ENCODE measurements at places on chromosomes 5 and 9.
A peak's percentile ranks its signal among the peaks of the same experiment; 100 is the strongest.

- DNase-seq: no peak
Measured at GRCh38 chr5:149683964-149684363, 46.1 kb upstream of the PPARGC1B start.

- DNase-seq: no peak
Measured at GRCh38 chr9:27398982-27399653, 102.2 kb upstream of the EQTN start.

- DNase-seq: no peak
Measured at GRCh38 chr5:149144637-149145036, 3.3 kb downstream of the ABLIM3 start.

DNA sequence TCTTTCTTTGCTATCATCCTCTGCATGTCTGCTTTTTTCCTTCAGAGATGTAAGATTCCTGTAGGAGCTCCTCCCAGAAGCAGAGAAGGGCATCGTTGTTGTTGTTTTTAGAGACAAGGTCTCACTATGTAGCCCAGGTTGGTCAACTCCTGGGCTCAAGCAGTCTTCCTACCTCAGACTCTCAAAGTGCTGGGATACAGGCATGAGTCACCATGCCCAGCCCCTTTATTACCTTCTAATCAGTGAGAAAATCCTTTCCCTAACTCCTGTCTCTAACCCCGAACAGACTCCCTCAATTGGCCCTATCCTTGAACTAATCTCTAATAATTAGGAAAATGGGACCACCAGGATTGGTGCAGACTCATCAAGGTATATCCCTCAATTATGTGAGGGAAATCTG, 64.4 kb downstream of the GALNT10 start:
- DNase-seq: no peak

GRCh38 chr5:65955746-65956145, 29.4 kb downstream of the ERBIN start:
- no peak for DNase-seq

DNA sequence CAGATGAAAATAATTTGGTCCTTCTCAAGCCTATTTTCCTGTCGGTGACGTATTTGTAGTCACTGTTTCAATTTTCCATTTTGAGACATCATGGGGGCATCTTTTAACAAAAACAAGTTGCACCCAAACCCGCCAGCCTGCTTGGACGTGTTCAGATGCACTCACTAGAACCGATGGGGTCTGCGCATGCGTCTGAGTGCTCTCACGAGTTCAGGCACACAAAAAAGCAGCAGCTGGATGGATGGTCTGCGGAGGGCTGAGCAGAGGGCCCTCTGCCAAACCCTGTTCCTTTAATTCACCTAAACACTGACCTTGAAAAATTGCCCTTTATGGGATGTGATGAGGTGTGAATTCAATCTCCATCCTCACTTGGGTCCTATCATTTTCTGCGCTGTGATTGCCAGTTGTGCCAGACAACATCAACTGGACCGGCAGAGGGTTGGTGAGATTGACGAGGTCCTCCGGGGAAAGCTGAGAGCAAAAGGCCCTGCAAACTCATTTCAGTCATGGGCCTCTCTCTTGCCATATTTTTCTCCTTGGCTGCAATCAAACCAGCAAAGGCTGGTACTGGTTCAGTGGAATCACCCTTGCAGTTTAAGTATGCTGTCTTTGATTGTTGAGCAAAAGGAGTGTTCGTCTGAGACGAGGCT, 251.9 kb downstream of the NFIB start:
- no peak for DNase-seq

DNA sequence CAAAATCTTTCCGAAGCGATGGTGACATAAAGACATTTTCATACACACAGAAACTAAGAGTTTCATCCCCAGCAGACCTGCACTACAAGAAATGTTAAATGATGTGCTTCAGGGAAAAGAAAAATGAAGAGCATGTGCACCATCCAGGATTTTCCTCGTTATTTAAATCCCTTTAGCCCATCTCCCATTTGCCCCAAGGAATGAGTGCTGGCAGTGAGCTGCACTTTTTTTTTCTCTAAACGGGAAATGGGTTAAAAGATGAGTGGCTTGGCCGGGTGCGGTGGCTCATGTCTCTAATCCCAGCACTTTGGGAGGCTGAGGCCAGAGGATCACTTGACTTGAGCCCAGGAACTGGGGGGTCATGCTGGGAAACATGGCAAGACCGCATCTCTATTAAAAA, 6.8 kb upstream of the LRRC14B start:
- no peak for DNase-seq

DNA sequence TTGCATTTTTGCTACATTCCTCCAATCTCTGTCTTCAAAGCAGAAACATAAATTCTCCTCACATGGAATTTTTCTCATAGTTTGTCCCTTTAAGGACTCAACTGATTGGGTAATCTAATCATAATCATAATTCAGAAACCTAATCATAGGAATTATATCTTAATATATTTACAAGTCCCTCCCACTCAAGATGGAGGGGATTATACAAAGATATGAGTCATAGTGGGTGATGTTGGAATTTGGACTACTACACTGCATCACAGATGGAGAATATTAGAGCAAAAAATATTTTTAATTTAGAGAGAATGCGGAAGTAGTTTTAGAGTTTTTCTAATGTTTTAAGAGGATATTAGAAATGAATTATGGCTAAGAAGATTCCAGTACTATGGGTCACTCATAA, 1034.0 kb downstream of the DTWD2 start:
- DNase-seq: no peak

GRCh38 chr5:112800891-112801290, 60.2 kb upstream of the SRP19 start:
- DNase-seq: no peak

GRCh38 chr9:593809-594208, 247.7 kb upstream of the DMRT1 start:
- DNase-seq: no peak

DNA sequence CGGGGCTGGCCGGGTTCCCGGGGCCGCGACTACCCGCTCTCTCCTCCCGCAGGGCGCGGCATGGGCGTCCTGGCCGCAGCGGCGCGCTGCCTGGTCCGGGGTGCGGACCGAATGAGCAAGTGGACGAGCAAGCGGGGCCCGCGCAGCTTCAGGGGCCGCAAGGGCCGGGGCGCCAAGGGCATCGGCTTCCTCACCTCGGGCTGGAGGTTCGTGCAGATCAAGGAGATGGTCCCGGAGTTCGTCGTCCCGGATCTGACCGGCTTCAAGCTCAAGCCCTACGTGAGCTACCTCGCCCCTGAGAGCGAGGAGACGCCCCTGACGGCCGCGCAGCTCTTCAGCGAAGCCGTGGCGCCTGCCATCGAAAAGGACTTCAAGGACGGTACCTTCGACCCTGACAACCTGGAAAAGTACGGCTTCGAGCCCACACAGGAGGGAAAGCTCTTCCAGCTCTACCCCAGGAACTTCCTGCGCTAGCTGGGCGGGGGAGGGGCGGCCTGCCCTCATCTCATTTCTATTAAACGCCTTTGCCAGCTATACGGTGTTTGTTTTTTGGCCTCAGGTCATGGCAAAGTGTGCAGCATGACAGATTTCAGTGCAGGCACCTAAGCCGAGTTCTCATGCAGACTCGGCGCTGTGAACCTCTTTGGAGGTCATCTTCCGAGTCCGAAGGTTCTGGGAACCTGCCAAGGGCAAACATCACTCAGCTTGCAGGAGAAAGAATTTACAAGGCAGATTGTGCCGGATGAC, 516 bp downstream of the MRPL41 start:
- peak; percentile 1 for DNase-seq

GRCh38 chr5:39342460-39342859, 21.8 kb downstream of the C9 start:
- no peak for DNase-seq

DNA sequence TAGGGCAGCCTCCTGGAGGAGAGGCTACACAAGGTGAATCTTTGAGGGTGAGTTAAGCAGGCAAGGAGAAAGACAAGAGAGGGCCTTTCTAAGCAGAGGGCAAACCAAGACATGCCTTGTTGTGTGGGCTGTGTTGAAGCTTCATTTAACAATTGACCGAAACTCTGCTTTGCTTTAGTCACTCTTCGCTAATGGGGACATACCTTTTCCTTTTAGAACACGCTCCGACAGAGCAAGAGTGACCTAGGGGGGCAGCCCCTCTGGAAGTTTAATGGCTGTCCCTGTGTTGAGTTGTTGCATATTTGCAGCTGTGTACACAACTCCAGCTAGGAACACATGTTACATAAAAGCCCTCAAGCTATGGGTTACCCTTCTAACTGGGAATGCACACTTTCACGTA, 218.1 kb upstream of the WWC1 start:
- no peak for DNase-seq

- no peak for DNase-seq
Measured at GRCh38 chr5:154714266-154714986, 40.8 kb upstream of the LARP1 start.

DNA sequence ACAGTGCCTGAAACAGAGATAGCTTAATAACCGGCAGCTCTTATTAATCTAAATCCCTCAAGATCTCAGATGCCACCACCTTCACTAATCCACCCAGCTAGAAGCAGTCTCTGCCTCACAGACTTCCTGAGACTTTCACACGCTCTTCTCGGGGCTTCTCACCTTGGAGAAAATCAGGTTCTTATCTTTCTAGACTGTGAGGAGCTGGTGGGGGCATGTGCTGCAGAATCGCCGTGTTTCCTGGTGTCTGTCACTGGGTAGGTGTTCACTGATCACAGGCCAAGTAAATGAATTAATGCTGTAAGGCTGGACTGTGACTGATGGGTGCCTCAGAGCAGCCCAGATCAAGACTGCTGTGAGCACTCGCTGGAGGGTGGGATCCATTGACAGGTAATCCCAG, 101.7 kb downstream of the PSD2 start:
- no peak for DNase-seq

DNA sequence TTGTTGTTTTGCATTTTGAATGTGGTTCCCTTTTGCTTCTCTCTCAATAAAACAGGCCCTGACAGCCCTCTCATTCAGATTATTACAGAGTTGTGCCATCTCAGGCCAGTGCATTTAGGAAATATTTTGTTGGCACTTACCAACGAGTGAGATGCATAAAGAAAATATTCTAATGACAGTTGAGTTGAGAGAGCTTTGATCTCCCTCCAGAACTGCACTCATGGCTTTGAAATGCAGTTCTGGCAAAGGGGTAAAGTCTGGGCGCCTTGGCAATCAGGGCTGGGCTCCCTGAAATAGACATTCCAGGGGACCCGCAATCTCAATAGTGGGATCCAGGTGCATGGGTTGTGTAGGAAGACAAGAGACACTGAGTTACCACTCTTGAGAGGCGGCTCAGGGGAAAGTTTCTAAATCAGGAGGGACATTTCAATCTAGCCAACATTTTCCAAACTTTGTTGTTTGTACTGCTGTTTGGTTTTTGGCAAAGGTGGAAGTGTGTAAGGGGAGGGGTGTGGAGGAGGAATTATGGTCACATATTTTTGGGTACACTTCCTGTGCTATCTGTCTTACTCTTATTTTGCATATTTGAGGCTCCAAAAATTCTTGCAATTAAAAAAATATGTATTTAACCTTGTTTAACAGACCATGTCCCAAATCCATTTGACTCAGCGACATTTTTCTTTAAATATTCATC, 48.8 kb downstream of the PAPPA start:
- no peak for DNase-seq

DNA sequence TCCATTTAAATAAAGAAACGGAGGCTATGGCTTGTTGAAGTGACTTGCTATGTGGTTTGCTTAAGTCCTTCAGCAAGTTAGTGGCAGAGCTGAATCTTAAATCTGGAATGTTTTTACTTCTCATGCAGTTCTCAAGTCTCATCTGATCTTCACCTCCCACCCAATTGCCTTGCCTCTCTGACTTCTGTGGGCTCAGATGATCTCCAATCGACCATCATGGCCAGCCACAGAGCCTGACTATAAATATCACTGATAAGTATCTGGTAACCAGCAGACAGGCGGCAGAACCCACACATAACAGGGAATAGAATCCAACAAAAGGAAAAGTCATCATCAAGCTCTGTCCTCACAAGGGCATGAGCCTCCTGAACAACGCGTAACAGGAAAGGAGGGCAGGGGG, 149.9 kb downstream of the FAM114A2 start:
- no peak for DNase-seq

DNA sequence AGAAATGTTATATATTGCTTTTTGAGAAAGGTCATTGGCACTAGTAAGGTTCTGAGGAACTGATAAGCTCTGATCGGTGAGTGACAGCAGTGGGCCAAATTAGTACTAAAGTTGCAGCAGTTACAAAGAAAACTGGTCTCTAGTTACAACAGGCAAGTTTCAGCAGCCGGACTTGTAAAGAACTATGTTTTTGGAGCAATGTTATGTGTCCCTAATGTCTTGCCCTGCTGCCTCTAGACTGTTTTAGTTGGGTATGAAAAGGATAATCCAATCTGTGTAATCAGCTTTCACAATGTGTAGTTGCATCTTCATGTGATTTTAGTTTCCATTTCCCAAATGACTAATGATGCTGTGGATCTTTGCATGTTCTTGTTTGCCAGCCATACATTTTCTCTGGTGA, 113.5 kb downstream of the CAMK4 start:
- DNase-seq: no peak

DNA sequence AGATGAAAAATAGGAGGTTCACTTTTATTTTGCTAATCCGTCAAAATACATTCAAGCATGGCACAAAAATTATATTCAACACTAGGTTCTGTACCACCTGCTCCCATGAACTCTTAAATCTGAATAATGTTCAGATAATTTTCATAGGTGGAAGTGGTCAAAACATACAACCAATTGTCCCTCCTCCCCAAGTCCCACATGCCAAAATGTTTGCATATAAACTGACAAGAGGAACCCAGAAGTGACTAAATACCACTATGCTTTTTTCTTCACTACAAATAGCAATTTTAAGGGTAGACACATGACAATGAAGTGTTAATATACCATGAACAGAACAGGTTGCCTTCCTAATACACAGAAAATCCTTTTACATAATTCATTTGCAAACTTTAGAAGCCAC, 3.7 kb downstream of the HNRNPA0 start:
- DNase-seq: no peak

DNA sequence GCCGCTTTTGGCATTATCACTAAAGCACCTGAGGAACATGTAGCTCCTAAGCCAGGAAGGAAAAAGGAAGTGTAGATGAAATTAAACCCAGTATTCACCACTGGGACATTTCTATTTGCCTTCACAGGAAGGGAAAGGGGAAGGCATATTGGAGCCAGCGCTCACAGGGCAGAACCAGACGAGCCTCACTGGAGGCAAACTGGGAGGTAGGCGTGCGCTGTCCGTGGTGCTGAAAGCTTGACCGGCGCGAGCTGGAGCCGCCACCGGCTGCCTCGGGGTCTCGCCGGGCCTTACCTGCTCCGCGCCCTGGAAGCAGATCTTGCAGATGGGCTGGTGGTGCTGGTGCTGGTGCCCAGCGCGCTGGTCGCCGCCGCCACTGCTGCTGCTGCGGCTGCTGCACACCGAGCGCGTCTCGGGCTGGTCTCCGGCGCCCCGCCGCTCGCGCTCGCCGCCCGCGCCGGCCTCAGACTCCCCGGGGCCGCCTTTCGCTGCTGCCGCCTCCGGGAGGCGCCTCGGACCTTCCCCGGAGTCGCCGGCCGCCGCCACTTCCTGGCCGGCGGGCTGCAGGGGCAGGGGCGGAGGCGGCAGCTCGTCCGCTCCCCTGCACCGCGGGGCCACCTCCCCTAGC, 732 bp downstream of the MARCHF11 start:
- no peak for DNase-seq

DNA sequence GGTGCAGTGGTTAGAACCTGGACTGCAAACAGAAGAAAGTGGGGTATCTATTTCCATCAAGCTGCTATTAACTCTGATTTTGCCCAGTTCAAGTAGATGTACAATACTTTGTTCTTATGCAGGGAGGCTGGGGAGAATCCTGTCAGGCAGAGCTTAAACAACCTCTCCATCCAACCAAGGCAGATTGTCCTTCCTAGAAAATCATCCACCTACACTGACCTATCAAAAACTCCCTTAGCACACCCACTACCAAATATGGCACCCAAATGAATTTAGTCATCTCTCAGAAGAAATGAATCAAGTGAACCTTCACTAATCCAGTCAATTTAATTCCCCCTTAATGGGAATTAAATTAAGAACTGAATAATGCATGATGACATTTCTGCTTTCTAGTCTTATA, 18.4 kb upstream of the HEMGN start:
- no peak for DNase-seq

All from stimulated activated CD4-positive, alpha-beta T cell treated with anti-CD3 and anti-CD28 coated beads, TNF-alpha, amount 100 ng/mL, for 1 hour (primary cell).